ENCODE measurements at places on chromosomes 5 and 9.

DNA sequence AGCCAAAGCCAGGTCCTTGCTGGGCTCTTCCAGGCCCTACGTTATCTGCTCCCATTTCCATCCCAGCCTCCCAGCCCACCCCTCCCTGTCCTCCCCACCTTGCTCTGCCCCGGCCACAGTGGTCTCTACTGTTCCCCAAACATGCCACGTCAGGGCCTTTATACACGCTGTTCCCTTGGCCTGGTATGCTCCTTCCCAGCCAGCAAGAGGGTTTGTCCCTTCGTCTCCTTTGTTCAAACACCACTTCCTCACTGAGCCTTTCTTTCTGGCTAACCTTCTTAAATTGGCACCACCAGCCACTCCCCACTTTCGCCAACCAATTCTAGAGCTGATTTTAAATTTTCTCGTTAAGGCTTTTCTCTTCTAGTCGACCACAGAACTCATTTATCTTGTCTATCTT, 9.8 kb downstream of the SH2D3C start:
- DNase-seq, result no peak

GRCh38 chr9:122095010-122095767, 2.1 kb upstream of the TTLL11 start:
- DNase-seq, result peak; percentile 56

DNA sequence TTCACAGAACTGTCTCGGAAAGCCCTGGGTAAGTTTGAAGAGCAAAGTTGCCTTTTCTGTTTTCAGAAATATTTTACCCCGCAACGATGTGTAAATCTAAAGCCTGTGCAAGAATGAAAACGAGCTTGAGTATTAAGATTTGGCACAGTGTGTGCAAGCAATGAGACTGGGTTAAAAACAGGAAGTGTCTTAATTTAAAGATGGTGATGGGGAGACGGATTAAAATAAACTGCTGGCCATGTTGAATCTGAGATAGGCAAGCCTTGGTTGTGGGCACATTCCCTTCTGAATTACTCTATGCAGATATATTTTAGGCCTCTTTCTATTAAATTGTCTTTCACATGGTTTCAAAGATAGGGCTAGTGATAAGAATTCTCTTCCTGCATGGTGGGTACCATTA, 294.2 kb upstream of the DMRT1 start:
- DNase-seq, result no peak

DNA sequence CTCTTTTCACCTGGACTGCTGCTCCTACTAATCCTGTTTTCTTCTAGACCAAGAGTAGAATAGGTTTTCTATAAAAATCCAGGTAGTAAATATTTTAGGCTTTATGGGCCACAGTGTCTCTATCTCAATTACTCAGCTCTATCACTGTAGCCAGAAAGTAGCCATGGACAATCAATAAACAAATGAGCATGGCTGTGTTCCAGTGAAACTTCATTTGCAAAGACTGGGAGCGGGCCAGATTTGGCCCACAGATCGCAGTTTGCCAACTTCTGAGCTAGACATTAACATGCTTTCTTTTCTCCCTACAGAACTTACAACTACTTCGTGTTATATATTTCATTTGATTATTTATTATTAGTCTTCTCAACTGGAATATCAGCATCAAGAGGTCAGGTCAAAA, 30.2 kb downstream of the BRINP1 start:
- DNase-seq, result no peak

DNA sequence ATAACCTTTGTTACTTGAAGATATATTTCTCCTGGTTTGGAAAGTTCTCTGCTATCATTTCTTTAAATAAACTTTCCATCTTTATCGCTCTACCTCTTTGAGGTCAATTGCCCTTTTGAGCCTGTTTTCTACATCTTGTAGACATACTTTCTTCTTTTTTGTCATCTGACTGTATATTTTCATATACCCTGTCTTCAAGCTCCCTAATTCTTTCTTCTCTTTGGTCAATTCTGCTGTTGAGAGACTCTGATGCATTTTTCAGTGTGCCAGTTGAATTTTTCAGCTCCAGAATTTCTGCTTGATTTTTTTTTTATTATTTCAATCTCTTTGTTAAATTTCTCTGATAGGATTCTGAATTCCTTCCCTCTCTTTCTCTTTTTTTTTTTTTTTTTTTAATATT, 511.2 kb upstream of the GRAMD2B start:
- no peak for DNase-seq

GRCh38 chr9:134830126-134830525, 50.5 kb upstream of the FCN2 start:
- DNase-seq, result no peak

DNA sequence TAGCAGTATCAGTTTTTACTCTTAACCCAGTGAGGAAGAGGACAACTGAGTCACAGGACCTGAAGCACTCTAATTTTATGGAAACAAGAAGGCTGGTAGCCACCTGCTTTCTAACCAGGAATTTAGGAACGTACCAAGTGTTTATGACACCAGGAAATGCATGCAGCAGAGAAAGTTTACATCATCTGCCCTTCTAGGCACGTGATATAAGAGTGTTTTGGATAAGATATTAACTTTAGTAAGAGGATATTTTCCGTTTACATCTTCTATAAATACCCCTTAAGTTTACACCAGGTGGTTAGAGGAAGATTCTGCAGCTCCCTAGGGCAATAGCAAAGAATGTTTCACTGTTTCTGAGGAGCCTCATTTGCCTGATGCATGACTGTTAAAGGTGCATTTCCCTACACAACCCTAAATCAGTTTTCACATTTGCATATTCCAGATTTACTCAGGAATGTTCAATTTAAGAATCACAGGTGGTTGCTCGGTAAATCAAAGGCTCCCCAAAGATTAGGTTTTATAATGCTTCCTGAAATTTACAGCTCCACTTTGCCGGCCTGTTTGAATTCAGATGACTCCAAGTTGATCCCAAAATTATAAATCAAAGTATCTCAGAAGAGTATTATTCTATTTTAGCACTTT, 1.8 kb downstream of the TSC1 start:
- DNase-seq, result no peak

- no peak for DNase-seq
These were observed 148.0 kb downstream of the TARS1 start for GRCh38 chr5:33588654-33589372.

GRCh38 chr9:96342571-96343245, 40.7 kb upstream of the HSD17B3 start:
- DNase-seq, result no peak

- no peak for DNase-seq
These were observed 285.1 kb upstream of the DAP start for GRCh38 chr5:11046160-11046559.

GRCh38 chr5:124453221-124454051, 293.0 kb downstream of the ZNF608 start:
- peak; percentile 34 for DNase-seq

- DNase-seq, result peak; percentile 7
These were observed 61.2 kb upstream of the JAK2 start for GRCh38 chr9:4923580-4924544.

- DNase-seq, result no peak
These were observed 23.4 kb downstream of the LIX1 start for GRCh38 chr5:97119007-97119390.

DNA sequence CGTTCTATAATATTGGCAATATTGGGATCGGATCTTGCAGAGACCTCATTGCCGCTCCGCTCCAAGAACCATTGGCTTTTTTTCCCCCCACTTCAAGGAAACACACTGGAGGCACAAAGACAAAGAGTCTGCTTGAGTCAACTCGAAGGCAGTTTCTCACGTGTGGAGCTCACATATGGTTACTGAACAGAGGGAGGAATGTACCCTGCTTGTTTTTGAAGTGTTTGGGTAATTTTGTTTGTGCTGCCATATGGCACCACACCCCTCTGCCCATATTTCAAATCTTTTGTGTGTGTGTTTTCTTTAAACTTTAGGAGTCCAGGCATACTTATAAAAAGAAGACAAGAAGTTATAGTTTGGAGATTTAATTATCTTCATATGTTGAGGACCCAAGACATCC, 595.9 kb downstream of the DTWD2 start:
- no peak for DNase-seq

DNA sequence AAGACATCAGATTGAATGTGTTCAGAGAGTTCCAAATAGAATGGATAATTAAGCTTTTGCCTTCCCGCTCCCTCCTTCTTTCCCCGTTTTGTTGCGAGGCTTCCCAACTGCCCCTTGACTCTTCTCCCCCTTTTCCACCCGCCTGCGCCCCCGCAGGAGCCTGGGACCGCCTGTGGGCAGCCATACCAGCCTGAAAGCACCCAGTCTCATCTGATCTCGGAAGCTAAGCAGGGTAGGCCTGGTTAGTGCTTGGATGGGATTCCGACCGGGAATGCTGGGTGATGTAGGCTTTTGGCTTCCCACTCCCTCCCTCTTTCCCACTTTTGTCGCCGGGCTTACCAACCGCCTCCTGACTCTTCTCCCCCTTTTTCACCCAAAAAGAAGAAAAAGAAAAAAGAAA, 6.8 kb upstream of the HSD17B4 start:
- no peak for DNase-seq

DNA sequence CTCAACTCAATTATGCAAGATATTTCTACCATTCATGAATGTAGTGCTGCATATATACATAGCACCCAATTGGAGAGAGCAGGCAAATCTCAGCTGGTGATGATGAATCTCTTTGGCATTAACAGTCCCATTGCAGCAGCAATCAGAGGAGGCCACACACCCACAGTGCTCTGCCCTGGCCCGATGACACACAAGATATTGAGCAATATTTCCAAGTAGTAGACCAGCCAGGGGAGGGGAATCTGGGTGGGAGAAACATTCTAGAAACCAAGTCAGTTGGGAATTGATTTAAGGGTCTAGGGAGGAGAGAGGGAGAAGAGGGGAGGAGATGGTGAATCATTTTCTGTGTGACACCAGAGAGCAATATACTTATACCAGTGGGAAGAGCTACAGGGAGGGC, 14.9 kb upstream of the C5orf63 start:
- DNase-seq, result no peak

DNA sequence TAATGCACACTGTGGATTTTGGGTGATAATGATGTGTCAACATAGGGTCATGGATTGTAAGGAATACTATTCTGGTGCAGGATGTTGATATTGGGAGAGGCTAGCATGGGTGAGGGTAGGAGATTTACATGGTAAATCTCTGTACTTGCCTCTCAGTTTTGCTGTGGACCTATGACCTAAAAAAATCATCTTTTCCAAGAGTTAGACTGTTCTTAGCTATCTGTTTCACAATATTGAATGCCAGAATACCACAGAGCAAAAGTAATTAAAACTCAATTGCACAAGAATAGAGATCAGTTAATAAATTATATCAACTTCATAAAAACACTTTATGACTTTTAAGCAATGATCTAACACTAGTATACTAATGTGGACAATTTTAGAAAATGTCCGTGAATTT, 651.6 kb downstream of the HTR1A start:
- no peak for DNase-seq

DNA sequence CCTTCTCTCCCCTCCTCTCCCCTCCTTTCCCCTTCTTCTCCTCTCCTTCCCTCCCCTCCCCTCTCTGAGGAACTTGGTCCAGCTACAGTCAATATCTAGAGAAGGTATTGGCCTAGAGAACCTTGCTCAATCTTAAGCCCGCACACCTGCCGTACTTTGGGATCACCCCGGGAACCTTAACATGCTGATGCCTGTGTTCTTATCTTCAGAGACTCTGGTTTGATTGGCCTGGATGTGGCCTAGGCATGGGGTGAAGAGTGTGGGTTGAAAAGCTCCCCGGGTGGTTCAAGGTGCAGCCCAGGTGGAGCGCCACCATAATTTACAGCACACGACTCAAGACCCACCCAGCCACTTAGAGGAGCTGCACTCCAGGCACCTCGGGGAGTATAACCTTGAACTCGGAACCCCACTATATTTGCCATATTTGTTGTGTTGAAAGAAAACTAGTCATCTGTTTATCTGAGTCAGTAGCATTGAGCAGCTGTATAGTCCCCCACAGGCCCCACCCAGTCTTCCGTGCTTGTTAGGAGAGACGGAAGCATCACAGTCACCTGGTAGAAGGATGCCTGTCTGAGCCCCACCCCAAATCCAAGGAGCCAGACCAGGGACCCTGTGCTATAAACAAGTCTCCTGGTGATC, 14.4 kb upstream of the PHF19 start:
- no peak for DNase-seq

- DNase-seq, result no peak
These were observed 117.9 kb downstream of the HCN1 start for GRCh38 chr5:45578270-45578669.

GRCh38 chr9:36590231-36590630, 17.5 kb downstream of the MELK start:
- no peak for DNase-seq

DNA sequence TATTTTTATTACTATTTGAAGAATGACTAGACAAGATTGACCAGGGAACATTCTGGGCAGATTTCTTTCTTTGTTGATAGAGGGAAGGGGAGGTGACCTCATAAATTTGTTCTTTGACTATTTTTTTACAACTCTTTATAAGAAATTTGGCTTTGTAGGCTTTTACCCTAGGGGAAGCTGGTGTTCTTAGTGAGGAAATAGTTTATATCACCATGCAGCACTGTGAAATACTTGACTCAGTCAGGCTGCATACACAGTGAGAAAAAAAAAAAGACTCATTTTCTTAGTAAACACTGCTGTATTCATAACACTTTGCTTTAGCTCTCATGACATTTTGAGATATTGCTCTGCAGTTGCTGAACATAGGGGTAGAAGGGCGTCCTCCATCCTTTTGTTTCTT, 336.6 kb upstream of the PIK3R1 start:
- DNase-seq, result no peak

GRCh38 chr9:120916588-120916987, 10.0 kb downstream of the TRAF1 start:
- no peak for DNase-seq

Measured in LoVo (cell line).